ENCODE measurements at places on chromosomes 3 and 15.
A peak's percentile ranks its signal among the peaks of the same experiment; 100 is the strongest.

DNA sequence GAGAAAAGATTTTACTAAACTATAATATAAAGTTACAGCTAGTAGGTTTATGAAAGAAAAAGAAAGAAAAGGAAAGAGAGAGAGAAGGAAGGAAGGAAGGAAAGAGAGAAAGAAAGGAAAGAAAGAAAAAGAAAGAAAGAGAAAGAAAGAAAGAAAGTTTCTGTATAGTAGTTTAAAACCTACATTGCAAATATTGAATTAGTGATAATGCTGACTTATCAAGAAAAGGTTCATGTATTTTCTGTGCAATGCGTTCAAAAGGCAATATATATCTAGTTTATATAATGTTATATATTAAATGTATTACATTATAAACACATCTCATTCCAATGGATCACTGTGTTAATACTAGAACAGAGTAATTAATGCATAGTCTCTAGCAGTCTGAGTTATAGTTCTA is 648.4 kb downstream of the ZBBX start:
- no peak for DNase-seq

DNA sequence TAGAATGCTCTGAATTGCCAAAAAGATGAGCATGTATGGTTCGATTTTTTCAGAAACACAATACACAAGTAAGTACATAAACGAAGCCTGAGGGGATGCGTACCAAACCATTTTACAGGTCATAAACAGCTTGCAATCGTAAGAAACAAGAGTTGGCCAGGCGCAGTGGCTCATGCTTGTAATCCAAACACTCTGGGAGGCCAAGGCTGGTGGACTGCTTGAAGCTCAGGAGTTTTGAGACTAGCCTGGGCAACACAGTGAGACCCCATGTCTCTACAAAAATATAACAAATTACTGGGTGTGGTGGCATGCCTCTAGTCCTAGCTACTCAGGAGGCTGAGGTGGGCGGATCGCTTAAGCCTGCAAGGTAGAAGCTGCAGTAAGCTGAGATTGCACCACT is 13.4 kb downstream of the TRA2B start:
- no peak for DNase-seq

- no peak for DNase-seq
These were observed 449.8 kb downstream of the TAFA4 start for GRCh38 chr3:68482565-68482964.

GRCh38 chr15:92963794-92964193 is 63.7 kb downstream of the CHD2 start:
- no peak for DNase-seq

DNA sequence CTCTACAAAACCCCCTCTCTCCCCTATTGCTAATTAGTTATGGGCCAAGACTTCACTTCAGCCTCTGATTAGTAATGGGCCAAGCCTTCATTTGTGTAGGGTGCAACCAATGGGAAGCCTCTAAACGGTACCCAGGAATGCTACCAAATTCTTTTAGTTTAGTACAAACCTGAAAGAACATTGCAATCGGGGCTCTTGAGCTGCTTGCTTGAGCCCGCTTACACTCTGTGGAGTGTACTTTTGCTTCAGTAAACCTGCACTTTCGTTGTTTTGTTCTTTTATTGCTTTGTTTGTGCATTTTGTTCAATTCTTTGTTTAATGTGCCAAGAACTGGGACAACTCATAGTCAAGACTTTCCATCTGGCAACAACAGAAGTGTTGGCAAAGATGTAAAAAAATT is 26.2 kb downstream of the DNAAF4 start:
- DNase-seq, result no peak

DNA sequence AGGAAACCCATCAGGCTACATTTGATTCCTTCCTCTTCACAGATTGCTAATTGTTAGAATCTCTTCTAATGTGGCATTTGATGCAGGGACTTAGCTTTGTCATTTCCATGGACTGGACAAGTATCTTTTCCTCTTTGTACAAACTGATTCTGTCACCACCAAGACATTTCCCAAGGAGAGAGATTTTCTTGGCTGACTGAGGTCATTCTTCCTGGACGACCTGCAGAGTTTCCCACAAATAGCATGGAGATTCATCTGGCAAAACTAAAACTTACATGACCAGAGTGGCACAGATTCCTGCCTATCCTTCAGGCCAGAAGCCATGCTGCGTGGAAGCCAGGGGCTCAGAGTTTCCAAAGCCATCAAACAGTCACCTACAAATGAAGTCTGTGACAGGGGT is 269.2 kb upstream of the LRTM1 start:
- no peak for DNase-seq

- no peak for DNase-seq
These were observed 40.9 kb downstream of the UACA start for GRCh38 chr15:70722266-70723121.

DNA sequence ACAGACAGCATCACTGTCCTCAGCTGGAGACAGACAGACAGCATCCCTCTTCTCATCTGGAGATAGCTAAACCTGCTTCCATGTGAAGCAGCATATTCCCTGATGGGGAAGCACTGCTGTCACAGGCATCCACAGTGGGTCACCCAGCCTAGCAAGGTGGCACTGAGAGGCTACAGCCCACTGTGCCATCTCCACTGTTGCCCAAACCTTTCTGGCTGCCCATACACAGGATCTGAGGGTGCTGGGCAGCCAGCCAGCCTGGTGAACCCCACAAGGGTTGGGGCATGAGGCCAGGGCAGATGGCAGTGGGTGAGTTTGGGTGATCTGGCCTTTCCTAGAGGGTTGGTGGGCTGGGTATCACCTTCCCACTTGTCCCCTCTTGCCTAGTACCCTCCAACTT is 11.7 kb downstream of the CHST13 start:
- DNase-seq, result no peak

DNA sequence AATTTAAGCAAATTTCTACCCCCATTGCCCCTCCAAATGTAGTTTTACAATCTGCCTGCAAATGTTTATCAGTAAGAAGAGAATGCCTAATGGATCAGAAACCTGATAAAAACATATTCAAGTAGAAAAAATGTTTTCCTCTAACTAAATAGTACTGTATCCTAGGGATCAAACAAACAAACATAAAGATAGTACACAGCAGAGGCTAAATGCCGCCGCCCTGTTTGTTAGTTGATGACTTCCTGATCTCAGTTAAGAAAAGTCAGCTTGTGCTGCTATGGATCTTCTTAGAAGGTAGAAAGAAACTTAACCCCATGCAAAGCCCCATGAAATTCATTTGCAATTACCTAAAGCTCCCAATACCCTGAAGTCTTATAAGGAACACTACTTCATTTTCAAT is 387.3 kb upstream of the THBS1 start:
- no peak for DNase-seq

DNA sequence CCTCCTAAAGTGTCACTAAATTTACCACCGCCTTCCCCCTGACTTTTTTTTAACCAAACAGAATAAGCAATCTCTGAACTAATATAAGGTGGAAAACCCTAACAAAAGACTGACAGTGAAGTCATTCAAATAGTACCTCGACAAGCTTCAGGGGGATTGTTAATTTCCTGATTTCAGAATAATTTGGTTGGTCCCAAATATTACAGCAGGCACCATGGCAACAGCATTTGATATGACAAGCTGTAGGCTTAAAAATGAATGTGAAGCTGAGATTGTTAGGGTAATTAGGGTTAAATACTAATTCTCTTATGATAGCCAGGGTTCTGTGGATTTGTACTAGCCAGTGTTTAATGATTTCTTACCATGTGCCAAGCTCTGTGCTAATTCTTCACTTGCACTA is 63.5 kb upstream of the GOLGA8B start:
- DNase-seq, result no peak

- no peak for DNase-seq
These were observed 38.0 kb upstream of the DPH6 start for GRCh38 chr15:35583863-35584528.

DNA sequence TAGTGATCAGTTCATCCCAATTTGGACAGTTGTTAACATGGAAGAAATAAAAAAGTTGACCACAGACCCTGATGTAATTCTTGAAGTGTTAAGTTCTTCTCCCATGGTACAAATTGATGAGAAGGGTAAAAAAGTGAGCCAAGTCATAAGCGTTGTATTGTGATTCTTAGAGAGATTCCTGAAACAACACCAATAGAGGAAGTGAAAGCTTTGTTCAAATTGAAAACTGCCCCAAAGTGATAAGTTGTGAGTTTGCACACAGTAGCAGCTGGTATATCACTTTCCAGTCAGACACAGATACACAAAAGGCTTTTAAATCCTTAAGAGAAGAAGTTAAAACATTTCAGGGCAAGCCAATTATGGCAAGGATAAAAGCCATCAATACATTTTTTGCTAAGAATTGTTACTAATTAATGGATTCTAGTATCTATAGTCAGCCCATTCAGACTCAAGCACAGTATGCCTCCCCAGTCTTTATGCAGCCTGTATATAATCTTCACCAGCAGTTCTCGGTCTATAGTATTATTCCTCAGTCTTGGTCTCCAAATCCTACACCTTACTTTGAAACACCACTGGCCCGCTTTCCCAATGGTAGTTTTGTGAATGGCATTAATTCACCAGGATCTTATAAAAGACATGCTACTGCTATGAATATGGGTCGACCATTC is 38.2 kb downstream of the CDIN1 start:
- no peak for DNase-seq

- no peak for DNase-seq
These were observed 177.9 kb upstream of the DPH6 start for GRCh38 chr15:35723852-35724251.

DNA sequence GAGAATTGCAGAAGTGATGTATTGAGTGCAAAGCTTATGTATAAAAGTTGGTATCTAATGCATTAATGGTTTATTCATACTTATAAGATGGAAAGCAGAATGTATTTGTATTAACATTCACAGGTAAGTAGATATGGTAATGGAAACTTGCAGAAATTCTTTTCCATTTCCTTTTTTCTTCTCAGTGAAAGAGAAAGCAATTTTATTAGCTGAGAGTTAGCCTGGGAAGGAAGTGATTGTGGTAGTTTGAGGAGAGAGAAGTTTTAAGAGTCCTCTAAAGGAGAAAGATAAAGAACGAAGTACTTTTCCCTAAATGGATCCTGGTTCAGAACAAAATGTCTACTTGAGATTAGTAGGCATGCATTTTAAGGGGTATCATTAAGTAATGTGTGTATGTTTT is 60.1 kb upstream of the OSTN start:
- DNase-seq, result no peak

DNA sequence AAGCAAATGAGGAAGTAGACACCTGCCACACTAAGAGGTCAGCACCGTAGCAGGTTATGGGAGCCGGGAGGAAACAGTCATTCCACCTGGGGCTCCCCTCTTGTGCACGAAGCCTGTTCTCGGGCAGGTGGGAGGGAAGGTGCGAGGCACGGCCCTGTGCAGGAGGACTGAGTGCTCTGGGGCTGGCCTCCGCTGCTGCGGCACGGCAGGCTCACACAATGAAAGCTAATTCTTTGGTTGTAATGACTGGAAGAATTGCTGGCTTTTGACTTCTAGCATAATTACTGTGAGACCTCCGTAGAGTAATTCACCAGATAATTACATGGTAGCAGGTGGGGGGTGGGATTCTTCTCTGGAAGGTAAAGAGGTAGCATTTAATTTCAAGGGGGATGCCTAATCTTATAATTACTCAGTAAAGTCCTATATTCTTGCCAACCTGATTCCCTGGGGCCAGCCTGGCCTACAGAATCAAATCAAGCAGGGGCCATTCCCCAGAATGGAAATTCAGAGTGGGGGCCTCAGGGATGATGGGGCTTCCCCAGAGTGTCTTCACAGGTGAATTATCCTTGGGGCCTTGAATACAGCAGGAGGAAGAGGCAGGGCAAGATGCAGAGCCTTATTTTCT is 129.1 kb downstream of the TPRA1 start:
- DNase-seq, result no peak

GRCh38 chr3:121619691-121620090 is 26.5 kb downstream of the FBXO40 start:
- DNase-seq, result no peak

- no peak for DNase-seq
These were observed 1.5 kb downstream of the UBE2Q2 start for GRCh38 chr15:75844629-75845335.

GRCh38 chr3:168476360-168476980 is 380.7 kb upstream of the GOLIM4 start:
- no peak for DNase-seq

DNA sequence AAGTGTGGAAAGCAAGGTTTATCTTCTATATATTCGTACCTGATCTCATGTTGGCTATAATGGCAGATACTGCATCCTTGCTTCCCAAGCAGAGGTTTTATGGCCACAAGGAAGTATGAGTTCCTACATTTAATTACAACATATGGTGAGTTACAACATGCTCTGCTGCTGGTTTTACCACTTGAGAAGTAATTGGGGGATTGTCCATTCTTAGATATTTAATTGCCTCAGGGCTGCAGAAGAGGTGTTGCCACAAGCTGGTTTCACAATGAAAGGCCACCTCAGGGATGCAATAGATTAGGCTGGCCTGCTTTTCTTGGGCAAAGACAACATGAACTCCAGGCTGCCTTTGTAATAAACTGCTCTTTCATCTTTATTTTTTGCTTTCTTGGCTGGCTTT is 48.6 kb downstream of the RAP2B start:
- no peak for DNase-seq

- no peak for DNase-seq
These were observed 22.5 kb downstream of the GABRA5 start for GRCh38 chr15:26889298-26889898.

DNA sequence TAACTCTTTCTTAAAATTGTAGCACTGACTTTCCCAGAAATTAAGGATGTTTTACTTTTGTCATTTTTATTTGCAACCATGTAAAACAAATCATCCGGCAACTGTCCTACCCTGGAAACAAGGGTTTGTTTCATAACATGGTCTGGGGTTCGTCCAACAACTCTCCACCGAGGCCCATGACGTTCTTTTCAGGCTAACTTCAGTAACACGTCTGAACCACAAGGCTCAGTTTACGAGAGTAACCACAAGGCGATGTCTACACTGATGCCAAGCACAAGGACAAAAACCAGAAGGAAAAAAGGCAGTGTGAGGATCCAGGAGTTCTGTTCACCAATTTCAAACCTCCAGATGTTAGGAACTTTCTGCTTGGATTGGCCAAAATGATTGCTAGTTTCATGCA is 546.1 kb downstream of the NTRK3 start:
- DNase-seq, result peak; percentile 51

- no peak for DNase-seq
These were observed 11.1 kb downstream of the RFTN1 start for GRCh38 chr3:16502347-16502908.

DNA sequence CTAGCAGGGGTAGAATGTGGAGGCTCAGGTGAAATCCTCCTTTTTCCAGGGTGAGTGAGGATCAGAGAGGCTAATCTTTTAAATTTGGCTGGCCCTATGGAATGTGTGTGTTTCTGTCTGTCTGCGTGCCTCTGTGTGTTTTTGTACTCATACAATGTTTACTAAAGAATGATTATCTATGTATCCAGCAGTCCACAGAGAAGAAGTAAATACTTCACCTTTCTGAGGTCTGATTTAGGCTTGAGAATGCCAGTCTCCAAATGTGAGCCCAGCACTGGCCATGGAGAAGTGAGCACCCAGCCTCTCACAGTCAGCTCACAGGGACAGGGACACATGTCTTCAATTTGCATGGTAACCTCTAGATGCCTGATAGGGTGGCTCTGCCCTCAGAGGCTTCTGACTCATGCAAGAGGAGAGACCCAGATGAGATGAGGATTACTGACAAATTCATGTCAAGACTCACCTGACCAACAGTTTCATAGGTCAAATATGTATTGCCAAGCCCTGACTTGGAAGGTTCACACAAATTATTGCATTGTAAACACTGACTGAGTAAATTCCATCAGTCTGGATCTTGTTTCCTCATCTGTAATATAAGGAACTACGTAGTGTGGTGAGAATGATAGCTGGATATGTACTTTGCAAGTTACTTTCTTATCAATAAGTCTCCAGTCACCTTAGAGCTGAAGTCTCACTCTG is 31.0 kb downstream of the ENTPD3 start:
- DNase-seq, result no peak
